Right renal pelvis (tissue), 4 donors: ENCODE measurements at places on chromosomes 11 and 22. TPM values are rescaled to one million over a fixed set of nuclear protein-coding genes. Genes with fewer than 3 reads are reported as not detected.

DNA sequence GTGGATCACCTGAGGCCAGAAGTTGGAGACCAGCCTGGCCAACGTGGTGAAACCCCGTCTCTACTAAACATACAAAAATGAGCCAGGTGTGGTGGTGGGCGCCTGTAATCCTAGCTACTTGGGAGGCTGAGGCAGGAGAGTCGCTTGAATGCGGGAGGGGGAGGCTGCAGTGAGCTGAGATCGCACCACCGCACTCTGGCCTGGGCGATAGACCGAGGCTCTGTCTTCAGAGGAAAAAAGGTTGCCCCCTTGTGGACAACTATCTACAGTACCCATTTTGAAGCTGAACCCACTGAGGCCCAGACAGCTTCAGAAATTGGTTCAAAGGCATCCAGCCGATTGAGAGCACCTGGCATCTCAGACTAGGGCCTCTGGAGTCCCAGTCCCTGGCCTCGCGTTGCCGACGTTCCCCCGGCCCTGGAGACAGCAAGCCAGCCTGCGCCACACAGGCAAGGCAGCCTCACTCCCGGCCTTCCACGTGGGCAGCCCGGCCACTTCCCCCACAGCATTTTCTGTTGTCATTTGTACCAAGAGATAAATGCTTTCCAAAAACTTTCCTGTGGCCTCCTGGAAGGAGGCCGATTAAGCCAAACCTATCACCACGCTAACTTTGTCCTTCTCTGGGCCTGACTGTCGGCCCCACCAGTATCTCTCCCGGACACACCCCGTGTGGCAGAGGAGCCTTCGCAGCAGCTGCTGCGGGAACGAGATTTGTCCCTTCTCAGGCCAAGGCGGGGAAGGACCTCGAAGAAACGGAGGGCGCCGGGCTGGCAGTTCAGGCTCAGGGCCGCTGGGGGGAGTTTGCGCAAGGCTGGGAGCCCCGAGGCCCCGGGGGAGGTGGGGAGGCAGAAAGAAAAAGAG is 82.8 kb downstream of the FLI1 start:
- DNase-seq = no peak

DNA sequence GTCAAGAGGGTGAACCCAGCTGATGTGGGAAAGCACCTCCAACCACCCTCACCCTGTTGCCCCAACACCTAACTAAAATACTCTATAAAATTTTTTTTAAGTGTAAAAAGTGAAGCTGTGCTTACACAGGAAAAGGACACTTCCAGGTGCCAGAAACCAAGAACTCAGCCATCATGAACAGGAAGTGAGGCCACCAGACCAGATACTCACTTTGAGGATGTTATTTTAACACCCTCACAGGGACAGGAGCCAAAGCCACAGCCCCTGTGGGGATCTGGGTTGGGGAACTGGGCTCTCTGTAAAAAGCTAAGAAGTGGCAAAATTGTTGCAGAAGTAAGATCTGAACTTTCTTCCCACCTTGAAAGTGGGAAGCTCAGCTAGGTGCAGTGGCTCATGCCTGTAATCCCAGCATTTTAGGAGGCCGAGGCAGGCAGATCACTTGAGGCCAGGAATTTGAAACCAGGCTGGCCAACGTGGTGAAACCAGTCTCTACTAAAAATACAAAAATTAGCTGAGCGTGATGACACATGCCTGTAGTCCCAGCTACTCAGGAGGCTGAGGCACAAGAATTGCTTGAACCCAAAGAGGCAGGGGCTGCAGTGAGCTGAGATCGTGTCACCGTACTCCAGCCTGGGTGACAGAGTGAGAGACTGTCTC is 3.8 kb downstream of the RSPH14 start:
- DNase-seq = no peak

DNA sequence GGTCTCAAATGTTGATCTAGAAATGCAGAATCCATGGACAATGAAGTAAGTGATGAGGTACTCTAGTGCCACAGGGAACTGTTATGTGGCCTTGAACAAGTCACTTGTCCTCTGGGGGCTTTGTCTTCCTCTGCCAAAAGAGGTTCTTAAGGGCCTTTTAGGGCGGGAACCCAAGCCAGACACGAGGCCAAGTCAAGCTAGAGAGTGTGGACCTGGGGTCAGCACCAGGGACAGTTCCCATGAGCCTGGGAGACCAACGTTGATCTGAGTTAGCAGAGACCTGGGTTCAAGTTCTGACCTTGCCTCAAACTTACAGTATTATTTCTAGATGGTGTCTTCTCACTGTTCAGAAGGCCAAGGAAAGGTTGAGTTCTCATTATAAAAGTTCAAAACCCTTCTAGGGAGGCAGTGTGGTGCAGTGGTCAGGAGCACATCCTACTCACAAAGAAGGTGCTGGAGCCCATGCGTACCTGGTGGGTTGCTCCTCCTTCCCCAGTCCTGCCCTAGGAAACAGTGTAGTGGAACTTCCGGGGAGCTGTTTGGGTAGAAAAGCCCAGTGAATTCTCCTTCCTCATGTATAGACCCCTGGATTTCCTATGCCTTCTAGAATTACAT is 121.5 kb downstream of the CHST1 start:
- DNase-seq = no peak

- DNase-seq = no peak
These were observed 270.9 kb downstream of the FAM181B start for GRCh38 chr11:82462608-82463242.

GRCh38 chr11:130099356-130099755 is 29.7 kb downstream of the APLP2 start:
- no peak for DNase-seq

DNA sequence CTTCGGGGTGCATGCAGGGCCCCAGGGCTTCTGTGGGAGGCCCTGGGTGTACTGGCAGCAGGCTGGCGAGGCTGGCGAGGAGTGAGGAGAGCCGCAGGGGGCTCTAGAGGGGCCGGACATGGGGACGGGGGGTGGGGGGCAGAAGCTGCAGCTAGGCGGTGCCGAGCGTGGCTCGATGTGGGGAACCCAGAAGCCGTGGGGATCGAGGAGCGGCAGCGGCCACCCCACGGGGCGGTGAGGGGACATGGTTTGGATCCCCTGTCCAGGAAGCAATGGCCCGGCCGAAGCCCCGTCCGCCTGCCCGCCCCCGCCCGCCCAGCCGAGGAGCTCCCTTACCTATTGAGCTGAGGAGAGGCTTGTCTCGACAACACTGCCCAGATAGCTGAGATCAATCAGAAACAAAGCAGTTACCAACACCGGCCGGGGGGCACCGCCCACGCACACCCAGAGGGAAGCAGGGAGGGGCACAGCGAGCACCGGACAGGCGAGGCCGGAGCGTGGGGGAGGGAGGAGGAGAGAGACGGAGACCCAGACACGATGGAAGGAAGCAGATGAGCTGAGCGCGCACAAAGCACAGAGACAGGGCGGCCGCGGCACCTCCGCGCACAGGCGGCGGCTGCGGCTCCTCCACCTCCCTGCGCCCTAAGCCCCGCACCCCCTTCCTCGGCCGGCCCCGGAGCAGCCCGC is 38.7 kb downstream of the IGSF9B start:
- DNase-seq = no peak

DNA sequence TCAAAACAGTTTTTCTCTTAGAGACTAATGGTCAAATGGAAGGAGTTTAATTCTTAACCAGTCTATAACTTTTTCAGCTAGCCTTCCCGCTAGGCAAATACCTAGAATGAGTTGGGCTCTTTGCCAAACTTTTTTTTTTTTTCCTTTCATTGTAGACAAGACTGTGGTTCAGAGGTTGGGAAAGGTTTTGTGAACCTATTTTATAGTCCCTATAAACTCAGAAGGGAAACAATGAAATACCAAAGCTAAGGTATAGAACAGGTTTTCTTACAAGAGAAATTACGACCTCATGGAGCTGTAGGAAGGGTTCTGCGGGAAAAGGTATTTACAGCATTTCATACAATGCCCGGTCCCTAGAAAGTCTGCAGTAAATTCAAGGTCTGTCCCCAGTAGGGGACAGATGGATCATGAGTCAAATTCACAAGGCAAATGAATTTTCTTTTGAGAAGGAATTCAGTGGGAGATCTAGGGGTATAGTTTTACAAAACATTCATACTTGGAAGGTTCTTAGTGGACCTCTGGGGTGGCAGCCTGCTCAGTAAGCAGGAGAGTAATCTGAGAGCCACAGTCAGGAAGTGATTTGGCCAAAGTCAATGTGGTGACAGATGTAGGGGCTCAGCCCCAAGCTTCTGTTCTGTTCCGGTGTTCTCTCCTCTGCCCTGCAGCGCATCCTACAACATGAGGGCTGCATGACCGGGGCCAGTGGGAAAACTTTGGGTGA is 146.8 kb downstream of the DBX1 start:
- DNase-seq = no peak

DNA sequence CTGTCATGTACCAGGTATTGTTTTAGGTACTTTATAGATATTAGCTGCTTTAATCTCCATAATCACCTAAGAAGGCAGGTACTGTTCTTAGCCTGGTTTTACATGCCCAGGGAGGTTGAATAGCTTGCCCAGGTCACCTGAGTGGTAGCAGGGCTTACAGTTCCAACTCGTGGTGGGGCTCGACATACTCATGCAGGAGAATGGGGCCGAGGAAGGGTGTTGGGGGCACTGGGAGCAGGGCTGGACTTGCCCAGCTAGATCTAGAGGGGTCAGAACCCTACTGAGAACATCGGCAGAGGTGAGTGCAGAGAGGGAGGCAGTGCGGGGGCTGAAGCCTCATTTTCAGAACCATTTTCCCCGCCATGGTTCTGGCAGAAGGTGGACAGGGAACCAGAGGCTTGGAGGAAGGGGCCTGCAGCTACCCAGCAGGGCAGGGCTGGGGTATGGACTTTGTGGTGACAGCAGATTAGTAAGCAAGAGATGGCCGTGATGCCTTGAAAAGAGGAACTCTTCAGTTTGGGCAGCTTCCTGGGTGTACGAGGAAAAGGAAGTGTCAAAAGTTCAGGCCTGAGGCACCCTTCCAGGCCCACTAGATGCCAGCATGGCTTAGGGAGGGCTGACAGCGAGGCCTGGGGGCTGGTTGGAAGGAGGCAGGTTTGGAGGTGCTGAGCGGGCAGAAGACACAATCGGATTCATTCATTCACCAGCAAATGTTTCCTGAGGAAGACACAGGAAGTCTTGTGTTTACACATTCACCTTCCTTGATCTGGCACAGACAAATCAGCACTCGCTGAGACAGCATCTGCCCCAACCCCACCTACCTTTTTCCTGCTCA is 54.7 kb upstream of the LYVE1 start:
- DNase-seq = no peak

DNA sequence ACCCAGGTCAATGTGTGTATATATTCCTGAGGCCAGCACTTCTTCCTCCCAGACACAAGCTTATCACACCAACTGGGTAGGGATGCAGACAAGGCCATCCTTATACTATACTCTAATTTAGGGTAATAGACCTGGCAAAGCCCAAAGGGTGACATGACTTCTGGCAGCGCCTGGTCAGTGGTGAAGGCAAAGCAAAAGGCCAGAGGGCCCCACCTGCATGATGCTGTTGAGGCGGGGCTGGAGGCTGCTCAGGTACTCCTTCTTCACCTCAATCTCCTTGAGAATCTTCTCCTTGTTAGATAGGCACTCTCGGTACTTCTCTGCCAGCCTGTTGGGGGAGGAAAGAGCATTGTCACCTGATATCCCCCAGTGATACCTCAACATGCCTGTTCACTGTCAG is 17.1 kb downstream of the THOC5 start:
- no peak for DNase-seq

DNA sequence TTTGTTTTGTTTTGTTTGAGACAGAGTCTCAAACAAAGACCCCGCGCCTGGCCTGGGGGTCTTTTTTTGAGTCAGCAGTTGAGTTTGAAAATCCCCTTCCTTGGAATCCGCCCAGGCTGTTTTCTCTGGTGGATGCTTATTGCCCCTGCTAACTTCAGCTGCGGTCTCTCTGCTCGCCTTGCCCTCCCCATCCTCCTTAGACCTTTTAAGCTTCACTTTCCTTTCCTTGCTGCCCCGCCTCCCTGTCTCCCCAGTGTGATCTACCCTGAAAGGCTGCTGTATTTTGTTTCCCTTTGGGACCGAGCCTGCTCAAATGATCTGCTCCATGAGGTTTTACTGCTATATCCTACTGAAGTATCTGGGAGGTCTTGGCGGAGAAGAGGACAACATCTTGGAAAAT is 2.5 kb downstream of the USP18 start:
- no peak for DNase-seq

DNA sequence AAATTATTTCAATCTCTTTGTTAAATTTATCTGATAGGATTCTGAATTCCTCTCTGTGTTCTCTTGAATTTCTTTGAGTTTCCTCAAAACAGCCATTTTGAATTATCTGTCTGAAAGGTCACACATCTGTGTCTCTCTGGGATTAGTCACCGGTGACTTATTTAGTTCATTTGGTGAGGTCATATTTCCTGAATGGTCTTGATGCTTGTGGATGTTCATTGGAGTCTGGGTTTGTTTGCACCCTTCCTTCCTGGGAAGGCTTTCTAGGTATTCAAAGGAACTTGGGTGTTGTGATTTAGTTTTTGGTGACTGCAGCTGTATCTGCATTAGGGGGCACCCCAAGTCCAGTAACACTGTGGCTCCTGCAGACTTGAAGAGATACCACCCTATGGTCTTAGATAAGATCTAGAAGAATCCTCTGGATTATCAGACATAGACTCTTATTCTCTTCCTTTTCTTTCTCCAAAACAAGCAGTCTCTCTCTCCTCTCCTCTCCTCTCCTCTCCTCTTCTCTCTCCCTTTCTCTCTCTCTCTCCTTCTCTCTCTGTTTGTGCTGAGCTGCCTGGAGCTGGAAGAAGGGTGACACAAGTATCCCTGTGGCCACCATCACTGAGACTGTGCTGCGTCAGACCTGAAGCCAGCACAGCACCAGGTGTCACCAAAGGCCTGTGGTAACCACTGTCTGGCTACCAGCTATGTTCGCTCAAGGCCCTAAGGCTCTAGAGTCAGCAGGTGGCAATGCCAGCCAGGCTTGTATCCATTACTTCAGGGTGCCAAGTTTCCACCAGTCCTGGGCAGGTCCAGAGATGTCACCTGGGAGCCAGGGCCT is 3.3 kb upstream of the HEPN1 start:
- DNase-seq = no peak

GRCh38 chr11:118625036-118625690 is 17.7 kb downstream of the PHLDB1 start:
- no peak for DNase-seq

DNA sequence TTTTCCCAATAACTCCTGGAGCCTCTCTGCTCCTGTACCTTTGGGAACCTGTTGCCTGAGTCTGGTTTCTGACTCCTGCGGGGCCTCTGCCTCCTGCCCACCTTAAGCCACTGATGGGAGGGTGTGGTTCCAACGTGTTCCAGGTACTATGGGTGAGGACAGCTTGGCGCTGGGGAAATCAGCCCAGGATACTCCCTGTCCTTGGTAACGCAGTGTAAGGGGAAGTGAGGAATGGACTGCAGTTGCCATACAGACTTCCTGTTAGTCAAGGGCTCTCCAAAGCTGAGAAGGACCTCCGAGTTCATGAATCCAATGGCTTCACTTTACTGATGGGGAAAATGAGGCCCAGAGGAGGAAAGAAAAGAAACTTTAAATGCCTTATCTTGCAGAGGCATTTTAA is 1.2 kb upstream of the MARK2 start:
- DNase-seq = no peak

DNA sequence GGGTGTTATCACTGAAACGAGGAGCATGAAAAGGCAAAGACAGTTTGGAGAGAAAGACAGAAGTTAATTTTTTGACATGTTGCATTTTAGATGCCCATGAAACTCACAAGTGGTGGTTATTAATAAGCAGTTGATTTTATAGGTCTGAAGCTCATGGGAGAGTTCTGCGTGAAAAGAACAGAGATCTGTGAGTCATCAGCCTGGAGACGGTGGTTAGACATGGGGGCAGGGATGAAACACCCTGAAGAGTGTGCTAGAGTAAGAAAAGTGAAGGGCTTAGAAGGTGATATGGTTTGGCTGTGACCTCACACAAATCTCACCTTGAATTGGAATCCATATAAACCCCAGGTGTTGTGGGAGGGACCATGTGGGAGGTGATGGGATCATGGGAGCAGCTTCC is 289.1 kb upstream of the ISX start:
- DNase-seq = no peak

The SCGB1C1 gene
- polyA plus RNA-seq = not detected

The CALCA gene
- polyA plus RNA-seq = 11.6 TPM

The KCNJ1 gene
- 87.4 TPM for polyA plus RNA-seq
